H7 (cell line): ENCODE measurements at places on chromosomes 5 and 9.

- no peak for DNase-seq
These were observed 13.6 kb downstream of the ZBTB5 start for GRCh38 chr9:37451628-37452027.

DNA sequence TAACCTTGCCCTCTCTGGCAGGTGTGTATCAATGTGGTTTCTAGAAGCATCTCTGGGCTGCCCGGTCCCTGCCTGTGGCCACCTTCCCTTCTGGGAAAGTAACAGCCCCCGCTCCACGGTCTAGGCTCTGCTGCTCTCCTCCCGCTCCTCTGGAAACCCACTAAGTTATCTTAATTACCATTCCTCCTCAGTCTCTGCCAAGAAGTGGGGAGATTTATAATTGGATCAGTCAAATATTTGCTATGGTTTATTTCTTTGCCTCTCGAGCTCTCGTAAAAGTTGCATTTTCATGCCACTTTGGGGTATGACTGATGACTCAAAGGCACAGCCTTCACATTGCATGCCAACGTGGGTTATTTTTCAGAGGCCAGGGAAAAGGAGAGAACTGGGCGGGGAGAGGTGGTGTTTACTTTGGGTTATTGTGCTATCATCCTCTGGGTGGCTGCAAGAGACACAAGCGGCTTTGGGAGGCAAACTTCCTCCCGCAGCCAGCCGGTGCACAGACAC, 205.3 kb upstream of the WWC1 start:
- DNase-seq = peak; percentile 30

DNA sequence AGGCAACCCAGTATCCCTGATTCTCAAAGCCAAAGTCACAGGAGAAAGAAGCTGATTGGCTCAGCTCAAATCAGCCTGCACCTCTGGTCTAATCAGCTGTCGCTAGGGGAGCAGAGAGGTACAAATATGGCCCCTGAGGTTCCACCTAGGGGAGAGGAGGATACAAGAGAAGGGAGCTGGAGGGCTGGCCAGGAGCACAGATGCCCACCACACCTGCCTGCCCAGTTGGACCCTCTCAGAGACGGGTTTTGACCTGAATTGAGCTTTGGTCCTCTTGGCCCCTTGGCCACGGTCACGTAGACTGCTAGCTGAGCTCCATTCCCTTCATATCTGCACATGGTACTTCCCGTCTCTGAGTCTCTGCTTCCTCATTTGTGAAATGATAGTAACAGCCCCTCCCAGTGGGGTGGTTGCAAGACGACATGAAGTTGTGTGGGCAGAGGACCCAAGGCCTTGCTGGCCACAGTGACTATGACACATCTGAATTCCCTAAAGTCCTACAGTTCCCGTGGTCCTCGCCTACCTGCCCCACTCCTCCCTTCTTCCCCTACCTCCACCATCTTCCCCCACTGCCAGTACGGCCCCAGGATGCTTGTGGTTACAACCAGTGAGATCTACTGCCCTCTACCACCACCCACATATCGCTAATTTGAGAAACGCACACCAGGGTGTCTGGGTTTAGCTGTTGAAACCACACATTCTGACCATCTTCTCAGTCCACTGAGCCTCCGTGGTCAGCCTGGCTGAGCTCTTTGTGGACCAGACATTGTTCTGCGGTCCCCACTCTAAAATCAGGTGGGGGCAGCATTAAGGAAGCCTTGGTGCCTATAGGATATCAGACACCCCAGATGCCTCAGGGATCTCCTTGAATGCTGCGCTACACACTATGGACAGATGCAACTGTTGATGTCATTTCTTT, 60.3 kb upstream of the NEK6 start:
- no peak for DNase-seq

GRCh38 chr5:148469501-148469935, 85.8 kb downstream of the FBXO38 start:
- DNase-seq = no peak

- DNase-seq = no peak
These were observed 191.0 kb downstream of the PJA2 start for GRCh38 chr5:109218818-109219217.
